Dorsolateral prefrontal cortex (tissue), 122 donors: ENCODE measurements at places on chromosomes 12 and 14.
A peak's percentile ranks its signal among the peaks of the same experiment; 100 is the strongest.

GRCh38 chr12:92640691-92641090 lies 62.1 kb upstream of the PLEKHG7 start:
- no peak for DNase-seq

- DNase-seq, result no peak
Observed at GRCh38 chr12:51900323-51900889, 6.9 kb upstream of the ACVRL1 start.

GRCh38 chr14:23056145-23056955 lies 970 bp downstream of the CDH24 start:
- DNase-seq, result peak; percentile 42

GRCh38 chr12:58046271-58046670 lies 104.9 kb downstream of the ATP23 start:
- DNase-seq, result no peak

DNA sequence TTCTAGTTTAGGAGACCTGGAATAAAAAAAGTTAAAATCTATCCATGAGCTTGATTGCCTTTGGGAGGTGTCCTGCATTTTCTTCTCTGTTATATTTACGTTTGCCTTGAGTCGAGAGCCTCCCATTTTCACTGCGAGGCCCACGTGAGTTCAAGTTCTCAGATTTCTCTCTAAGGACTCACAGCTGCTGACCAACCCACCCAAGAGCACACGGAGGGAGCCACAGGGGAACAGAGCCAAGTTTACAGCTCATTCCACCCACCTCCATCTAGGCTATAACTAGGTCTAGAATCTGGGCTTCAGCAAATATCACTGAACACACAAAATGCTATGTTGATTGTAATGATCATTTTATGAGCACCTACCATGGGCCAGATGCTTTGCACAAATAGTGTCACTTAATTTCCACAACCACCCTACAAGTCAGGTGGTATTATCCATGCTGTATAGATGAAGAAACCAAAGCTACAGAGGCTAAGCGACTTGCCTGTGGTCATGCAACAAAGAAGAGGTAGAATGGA lies 16.7 kb downstream of the ALDH1L2 start:
- DNase-seq, result no peak

DNA sequence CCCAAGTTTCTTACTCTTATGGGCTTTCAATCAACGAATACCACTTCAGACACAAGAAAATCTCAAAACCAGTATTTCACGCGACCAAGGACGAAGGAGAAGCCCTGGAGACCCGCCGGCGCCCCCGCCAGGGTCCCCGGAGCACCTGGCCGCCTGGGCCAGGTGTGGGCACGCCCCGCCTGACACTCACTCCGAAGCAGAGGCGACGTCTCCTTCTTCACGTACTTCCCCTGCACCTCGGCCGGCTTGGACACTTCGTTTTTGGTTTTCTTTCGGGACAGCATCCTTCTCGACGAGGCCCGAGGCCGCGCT lies 466 bp downstream of the SAV1 start:
- no peak for DNase-seq

GRCh38 chr14:105469456-105470349 lies 4.9 kb upstream of the CRIP2 start:
- DNase-seq, result no peak

- no peak for DNase-seq
Observed at GRCh38 chr12:93055221-93055620, 126.1 kb upstream of the EEA1 start.

DNA sequence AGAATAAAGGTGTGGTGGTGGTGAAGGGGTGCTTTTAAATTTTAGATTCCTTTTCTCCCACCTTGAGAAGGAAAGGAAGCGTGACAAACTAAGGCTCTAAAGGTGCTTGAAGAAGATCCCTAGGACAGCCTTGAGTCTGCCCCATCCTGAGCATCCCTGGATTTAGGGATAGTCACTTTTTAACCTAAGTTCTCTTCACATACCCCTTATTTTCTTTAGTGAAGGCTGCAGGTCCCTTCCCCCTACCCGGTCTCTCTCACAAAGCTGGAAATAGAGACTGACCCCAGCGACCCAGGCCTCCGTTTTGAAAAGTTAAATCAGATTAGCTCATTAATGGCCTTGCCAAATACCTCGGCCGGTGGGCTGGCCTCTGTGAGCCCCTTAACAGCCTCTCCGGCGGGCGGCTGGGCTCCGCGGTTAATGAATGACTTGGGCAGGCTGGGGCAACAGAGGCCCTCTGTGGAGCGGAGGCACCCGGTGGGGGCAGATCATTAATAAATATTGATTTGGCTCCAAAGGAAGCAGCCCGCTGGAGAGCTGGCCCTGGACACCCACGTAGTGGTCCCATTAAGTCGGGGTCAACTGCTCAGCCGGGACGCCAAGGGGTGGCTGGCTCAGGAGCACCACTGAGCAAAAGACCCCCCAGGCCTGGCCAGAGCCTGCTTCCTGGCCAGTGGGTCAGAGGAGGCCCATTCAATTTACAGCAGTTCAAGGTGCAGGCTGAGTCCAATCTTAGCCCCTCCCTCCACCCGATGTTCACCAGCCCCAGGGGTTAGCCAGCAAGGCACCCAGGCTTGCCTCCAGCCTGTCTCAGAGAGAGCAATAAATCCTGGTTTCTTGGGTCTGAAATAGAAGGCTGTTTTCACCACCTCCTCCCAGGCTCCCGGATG lies 31.8 kb downstream of the PAH start:
- no peak for DNase-seq

DNA sequence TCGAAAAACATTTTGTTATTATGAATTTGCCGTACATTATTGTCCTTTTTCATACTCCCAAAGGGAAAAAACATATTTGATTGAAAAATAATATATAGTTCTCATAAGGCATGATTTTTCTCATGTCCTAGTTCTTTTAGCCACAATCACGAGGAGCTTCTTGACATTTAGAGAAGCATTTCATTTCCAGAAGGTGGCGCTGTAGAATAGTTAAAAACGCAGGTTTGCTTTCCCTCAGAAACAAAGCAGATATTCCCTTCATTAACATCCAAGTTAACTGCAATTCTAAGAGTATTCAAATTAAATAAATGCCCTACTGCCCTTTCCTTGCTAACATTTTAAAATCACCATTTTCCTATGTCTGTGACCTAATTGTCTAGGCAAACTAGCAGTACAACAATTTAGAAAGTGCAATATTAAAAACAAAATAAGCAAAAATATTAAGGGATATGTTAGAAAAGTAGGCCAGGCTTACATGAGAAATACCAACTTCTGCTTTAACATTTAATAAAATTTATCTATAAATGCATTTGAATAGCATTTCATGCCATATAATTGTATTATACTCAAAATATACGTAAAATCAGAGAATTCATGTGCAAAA lies 10.9 kb upstream of the PIK3C2G start:
- no peak for DNase-seq

DNA sequence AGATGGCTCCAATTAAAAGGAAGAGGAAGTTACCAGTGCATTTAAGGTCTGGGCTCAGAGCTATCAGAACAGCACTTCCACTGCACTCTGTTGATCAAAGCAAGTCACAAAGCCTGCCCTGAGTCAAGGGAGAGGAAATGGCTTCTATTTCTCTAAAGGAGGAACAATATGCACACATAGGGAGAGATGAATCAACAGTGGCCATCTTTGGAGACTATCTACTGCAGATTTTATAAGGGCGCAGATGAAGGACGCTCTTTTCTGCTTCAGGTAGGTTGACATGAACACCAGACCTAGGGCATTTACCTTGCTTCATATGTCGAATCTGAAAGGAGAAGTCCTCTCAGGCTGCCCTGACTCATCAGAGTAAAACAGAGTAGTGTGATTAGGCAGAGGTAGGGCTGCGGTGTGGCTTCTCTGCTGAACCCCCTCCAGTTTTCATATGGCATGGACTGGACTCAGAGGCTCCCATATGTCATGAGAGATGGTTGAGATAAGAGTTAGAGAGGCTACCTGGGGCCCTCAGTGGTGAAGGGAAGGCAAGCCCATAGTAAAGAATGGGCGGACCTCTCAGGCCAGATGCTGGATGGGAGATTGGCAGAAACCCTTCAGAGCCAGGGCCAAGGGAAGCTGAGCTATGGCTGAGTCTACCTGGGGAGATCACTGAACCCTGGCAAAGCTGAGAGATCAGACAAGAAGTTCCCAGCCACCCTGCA lies 84.4 kb downstream of the ARF6 start:
- DNase-seq, result no peak

- no peak for DNase-seq
Observed at GRCh38 chr12:52924764-52925716, 20.2 kb upstream of the KRT8 start.

GRCh38 chr12:30188602-30189326 lies 405.0 kb upstream of the TMTC1 start:
- no peak for DNase-seq

DNA sequence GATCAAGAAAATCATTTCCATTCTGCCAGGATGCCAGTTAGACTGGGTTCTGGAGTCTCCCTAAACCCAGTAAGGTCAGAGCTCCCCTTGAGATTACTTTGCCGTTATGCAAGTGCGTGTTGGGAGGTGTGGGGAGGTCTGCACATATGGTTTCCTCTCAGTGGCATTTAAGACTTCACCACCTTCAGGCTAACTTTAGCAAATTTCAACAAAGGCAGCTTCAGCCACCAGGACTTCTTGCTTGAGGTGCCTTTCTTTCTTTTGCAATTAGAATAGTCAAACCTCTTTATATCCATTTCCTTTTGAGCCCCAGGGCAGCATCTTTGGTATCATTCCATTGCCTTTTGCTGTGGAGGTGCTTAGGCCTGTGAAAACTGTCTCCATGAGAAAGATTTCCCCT lies 117.2 kb upstream of the CCND2 start:
- DNase-seq, result no peak

GRCh38 chr12:89470741-89471509 lies 53.7 kb downstream of the GALNT4 start:
- DNase-seq, result no peak

DNA sequence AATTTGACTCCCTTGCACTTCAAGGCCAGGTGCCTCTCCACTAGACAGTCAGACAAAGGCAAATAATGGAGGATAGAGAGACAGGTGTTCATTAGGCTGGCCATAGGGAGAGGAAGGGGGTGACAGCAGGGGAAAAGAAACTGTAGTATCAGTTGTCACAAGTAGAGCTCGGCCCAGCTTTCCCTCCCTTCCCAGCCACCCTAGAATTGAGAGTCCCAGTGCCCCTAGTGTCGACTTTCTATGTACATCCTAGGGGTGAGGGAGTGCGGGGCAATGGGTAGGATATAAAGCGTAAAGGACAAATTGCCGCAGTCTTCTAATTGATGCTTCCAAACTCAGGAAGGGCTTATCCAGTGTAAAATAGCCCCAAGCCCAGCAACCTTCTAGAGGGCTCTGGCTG lies 39.0 kb downstream of the BAZ2A start:
- DNase-seq, result no peak

DNA sequence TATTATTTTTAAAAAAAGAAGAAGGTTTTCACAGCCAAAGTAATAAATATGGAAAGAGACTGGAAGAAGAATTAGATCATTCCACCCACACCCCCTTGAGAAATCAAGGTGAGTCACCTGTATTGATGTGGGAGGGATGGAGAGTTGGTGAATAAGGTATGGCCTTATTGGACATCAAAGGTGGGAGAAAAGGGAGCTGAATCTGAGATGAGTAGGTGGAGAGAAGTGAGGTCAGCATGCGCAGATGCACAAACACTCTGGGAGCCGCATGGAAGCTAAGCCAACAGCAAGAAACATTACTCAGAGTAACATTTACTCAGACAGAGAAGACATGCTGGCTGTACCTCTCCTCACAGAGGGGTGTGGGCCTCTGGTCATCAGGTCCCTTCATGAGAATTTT lies 113.1 kb upstream of the FOXG1 start:
- DNase-seq, result no peak

- DNase-seq, result no peak
Observed at GRCh38 chr12:52224151-52224550, 8.9 kb upstream of the KRT7 start.
